ENCODE measurements at places on chromosomes 3 and 15.

GRCh38 chr3:10286596-10287295 is 6.0 kb downstream of the GHRL start:
- DNase-seq = peak; percentile 29

GRCh38 chr15:97014001-97014400 is 683.5 kb downstream of the NR2F2 start:
- DNase-seq = no peak

DNA sequence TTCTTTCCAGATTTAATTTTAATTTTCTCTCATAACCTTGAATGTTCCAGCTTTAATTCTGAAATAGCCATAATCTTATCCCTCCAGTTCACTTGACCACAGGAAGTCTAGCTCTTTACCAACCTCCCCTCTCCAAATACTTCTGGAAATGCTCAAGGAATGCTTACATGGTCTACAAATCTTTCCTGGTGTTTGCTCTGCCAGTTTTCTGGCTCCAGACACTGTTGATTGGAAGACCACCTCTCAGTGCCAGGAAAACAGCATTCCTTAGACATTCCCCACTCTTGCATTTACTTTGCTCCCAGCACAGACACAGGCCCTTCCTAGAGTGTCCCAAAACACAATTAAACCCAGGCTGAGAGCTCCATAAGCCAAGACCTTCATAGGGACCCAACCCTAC is 98.6 kb downstream of the MESD start:
- DNase-seq = no peak

GRCh38 chr3:189529889-189530471 is 101.2 kb upstream of the TP63 start:
- DNase-seq = no peak

DNA sequence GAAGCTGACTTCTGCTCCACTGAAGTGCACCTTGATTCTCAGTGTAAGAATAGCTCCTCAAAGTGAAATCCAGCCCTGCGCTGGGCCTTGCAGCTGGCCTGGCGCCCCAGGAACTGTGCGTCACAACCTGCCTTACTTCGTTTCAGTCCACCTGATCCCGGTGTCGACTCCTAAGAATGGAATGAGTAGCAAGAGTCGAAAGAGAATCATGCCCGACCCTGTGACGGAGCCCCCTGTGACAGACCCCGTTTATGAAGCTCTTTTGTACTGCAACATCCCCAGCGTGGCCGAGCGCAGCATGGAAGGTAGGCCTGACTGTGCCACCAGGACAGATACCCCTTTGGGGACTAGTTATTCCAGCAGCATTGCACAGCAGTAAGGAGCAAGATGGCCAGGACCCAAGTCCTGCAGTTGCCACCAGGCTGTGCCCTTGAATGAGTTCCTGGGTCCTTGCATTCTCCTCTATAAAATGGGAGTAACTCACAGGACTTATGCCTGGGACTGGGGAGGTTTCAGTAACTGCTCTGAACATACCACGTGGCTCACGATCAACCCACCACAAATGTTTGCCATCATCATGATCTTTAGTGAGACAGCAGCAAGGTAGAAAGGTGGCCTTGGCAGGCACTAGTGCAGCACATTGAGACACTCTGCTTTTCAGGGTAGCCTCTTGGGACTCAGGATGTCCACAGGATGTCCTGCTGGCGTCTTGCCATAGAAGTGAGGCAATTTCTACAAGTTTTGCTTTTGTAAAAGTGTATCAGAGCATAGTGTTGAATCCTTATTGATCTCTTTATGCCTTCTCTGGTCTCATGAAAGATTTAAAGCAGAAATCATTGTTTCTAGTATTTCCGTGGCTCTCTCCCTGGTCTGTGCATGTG is 46.8 kb downstream of the PXYLP1 start:
- DNase-seq = no peak

DNA sequence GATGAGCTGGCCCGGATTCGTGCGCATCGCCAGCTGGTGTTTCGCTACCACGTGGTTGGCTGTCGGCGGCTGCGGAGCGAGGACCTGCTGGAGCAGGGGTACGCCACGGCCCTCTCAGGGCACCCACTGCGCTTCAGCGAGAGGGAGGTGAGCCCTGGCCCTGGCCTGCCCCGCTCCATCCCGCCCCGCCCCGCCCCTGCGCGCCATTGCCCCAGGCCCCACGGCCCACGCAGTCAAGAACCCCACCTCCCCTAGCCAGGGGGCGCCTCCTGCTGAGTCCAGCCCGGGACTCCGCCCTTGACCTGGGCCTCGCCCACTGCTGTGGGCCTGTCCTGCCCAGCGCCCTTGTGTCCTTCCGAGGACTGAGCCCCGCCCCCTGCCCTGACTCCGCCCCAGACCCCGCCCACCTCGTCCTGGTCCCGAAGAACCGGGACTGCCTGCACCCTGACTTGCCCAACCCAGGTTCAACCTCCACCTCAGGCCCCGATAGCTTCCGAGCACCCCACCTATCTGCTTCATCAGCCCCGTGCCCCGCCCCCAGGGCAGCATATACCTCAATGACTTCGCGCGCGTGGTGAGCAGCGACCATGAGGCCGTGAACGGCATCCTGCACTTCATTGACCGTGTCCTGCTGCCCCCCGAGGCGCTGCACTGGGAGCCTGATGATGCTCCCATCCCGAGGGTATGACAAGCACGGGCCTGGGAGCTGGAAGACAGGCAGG is 14.8 kb downstream of the NT5DC2 start:
- no peak for DNase-seq

- DNase-seq = no peak
These were observed 5.1 kb upstream of the B4GALT4 start for GRCh38 chr3:119245778-119246177.

DNA sequence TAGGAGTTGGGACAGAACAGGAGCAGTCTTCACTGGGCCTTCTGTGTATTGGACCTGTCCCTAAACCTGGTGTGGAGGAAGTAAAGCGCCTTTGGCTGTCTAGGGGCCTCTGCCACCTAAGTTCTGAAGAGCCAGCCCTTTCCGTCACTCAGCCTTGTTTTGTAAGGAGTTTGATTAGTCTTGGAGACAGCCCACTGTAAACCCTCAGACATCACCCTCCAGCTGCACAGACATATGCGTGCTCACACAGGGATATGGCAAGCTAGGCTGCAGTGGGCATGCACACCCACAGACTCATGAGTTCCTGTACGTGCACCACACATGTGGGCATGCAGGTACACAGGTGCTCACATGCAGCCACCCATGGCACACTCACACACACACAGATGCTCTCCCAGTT is 5.2 kb downstream of the PRKCD start:
- no peak for DNase-seq

DNA sequence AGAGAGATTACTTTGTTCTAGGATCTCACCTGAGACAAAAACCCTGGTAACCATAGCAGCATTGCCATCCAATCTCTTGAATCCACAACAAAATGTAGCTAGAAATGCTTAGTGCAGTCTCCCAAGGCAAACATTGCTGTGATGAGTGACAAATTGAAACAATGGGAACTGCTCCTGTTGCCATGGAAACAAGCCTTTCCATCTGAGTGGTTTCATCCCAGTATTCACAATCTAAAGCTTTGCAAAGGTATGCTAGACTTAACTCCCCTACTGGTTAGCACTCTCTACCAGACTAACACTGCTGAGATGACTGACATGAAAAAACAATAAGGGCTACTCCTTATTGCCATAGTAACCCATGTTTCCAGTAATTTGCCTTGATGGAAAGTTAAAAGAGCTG is 172.6 kb upstream of the CNTN3 start:
- DNase-seq = no peak

DNA sequence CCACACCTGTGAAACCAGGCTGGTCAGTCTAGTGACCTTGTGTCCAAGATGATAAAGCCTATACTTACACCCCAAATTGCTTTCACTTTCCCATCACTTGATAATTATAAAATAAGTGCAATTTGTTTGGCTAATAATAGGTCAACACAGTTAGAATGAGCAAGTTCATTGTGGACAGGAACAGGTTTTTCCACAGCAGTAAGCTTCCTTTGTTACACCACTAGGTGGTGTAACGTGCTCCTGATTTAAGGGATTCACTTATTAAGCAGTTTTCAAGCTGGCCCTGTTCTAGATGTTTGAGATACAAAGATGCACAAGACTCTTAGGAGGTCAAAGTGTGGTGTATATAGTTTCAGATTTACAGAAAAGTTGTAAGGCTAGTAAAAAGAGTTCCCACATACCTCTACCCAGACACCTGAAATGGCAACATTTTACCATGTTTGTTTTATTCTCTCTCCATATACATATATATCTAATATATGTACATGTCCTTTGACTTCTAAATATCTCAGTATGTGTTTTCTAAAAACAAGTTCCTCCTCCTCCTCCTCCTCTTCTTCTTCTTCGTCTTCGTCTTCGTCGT is 6.8 kb upstream of the MFSD1 start:
- DNase-seq = peak; percentile 34

- no peak for DNase-seq
These were observed 1433.8 kb upstream of the GBE1 start for GRCh38 chr3:83195243-83195642.

DNA sequence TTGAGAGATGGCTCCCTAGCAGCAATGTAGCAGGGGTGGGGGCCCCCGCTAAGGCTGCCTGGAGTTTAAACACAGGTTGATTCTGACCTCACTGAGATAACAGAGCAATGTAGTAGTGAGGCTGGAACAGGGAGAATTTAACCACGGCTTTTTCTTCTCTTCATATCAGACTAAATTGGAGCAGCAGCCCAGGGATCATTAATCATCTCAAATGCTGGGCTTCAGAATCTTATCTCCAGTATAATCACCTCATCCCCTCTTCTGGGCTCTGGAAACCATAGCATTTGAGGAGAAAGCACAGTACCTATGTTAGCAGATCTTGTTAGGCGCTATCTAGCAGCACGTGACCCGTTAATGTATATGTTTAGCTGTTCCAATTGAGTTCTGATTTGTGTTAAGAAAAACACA is 25.4 kb upstream of the DET1 start:
- DNase-seq = no peak

DNA sequence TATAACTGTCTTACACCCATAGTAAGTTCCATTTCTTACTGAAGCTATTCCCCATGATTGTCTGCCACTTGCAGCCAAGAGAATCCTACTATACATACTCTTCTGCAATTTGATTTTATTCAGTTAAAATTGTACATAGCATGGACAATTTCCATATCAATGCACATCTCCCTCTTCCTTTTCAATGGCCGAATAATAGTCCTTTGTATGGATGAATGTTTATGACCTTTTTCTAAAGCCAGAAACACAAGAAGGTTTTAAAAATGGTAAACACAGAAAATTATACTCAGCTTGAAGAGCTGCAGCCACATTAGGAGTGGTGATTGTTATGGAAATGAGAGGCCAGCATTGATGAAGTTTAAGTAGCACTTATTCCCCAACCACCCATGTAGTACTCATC is 8.5 kb upstream of the ERC2 start:
- no peak for DNase-seq

DNA sequence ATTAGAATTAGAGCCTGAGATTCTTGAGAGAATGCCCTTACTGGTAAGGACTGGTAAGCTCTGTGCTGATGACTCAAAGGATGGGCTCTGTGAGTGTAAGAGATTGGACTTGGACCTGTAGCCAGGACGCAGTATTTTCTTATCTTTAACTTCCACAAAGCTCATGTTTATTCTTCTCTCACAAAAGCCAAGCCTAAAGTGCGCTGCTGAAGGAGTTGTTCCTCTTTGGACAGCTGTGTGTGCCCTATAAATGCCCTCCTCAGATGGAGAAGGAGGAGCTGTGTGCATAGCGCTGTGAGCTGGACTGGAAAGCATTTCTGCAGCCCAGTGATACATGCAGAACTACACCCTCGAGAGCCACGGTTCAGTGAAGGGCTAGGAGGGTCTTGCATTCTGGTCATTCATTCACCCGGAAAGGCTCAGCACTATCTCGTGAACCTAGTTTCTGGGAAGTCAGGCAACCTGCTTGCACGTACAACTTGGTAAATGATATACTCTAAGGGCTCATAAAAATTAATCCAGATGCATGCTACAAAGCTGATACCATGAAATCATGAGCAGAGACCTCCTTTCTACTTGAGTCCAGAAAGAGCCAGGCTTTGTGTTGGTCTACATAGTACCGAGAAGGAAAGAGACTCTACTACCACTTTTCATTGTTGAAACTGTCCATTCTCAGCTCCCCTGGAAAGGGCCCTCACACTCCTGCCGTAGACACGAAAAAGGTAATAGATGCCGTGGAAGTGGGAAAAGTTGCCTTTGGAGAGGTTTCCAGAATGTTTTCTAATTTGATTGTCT is 103.0 kb upstream of the TBL1XR1 start:
- peak; percentile 30 for DNase-seq

DNA sequence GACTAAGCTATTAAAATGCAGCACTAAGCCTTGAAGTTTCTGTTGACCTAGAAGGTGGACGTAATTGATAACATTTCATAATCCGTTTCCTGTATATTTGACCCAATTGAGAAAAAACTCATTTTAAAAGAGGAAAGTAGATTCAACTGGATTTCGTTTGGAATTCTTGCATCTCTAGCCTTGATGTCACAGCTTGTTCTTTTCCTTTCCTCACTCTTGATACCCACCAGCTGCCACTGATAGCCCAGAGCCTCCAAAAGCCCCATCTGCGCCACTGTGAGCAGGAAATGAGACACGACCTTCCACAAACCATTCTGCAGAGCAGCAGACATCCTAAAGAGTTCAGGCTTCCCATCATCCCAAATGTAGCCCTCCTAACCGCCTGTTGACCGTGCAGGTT is 61.8 kb downstream of the FOXB1 start:
- DNase-seq = no peak

Data from CD4-positive, alpha-beta T cell treated with Interleukin-4 for 1 hour (primary cell).